ENCODE measurements at places on chromosomes 13 and 19. TPM values are rescaled to one million over a fixed set of nuclear protein-coding genes. Genes with fewer than 3 reads are reported as not detected.

The TUBA3C gene
- not detected for total RNA-seq

The CGB5 gene
- total RNA-seq: not detected

The CGB8 gene
- total RNA-seq: not detected

The TTC9B gene
- not detected for total RNA-seq

The ZNF784 gene
- 2.8 TPM for total RNA-seq

The CEACAM6 gene
- total RNA-seq: not detected

The SERTM1 gene
- total RNA-seq: not detected

The TMEM221 gene
- not detected for total RNA-seq

The CADM4 gene
- total RNA-seq: 0.48 TPM

The AP1M2 gene
- total RNA-seq: not detected

The SLC17A7 gene
- total RNA-seq: not detected

The FGF21 gene
- total RNA-seq: not detected

The TRPC4 gene
- not detected for total RNA-seq

The COQ8B gene
- total RNA-seq: 22.1 TPM

The C1QTNF9 gene
- not detected for total RNA-seq

The CTXN1 gene
- total RNA-seq: 0.69 TPM

The ZNF460 gene
- total RNA-seq: 46.1 TPM

The CATSPERD gene
- total RNA-seq: not detected

The MAN2B1 gene
- total RNA-seq: 98.2 TPM

The TSKS gene
- 0.70 TPM for total RNA-seq

The ZNF540 gene
- 1.2 TPM for total RNA-seq
